Foreskin fibroblast (primary cell): ENCODE measurements at places on chromosomes 3 and 15.
A peak's percentile ranks its signal among the peaks of the same experiment; 100 is the strongest.

- DNase-seq, result peak; percentile 65
Observed at GRCh38 chr15:61794881-61795280, 265.4 kb downstream of the VPS13C start.

- no peak for DNase-seq
Observed at GRCh38 chr3:9021271-9022009, 58.2 kb upstream of the RAD18 start.

DNA sequence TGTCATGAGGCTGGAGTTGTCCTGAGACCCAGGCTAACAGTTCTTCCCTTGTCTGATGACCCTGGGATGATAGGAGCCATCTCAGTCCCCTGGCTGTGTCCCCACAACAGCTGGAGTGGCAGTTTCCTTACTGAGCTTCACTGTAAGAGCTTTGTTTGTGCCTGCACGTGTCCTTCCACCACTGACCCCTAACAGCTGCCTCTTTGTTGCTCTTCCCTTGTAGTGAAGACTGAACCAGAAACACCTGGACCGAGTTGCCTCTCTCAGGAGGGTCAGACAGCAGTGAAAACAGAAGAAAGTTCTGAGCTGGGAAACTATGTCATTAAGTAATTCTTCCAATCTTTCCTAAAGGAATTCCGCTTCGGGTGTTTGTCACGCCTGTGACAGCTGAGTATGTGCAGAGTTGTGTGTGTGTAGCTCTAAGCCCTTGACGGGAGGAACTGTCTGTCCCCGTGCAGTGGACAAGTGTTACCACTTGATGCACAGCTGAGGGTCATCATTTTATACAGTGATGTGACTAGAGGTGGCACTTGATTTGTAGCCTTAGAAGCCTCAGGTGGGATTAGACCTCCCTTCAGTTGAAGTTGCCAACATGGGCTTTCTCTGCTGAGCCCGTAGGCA is 25.0 kb downstream of the MAP6D1 start:
- no peak for DNase-seq

GRCh38 chr3:119257654-119258410 is 17.2 kb upstream of the B4GALT4 start:
- peak; percentile 16 for DNase-seq

DNA sequence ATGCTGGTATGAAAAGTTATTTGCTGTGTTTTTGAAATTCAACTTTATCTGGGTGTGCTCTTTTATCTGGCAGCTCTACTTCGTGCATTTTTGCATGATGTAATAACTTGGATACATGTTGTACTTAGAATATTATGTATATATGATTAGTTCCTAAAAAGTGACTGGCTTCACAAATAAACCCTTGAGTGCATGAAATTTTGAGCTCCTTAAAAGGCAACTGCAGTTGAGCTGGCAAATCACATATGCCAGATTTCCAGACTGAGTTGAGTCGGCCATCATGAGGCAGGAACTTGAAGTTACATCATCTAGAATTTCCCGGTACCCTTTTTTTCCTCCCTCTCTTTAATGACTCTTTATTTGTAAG is 162.5 kb downstream of the FNDC3B start:
- DNase-seq, result peak; percentile 88

DNA sequence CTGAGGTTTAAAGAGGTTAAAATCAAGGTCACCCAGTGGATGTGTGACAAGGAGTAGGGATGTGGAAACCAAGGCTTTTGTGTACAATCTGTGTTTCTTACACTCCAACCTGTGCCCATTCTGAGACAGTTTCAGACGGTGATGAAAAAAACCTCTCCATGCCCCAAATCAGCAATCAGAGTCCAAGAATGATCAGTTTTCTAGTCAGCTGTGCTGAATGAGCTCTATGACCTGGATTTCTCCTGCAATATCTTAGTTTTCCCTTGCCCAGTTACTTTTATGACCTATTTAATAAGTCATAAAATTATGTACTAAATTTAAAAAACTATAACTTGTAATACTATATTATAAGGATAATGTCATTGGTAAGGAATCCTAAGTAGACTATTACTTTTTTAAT is 37.5 kb upstream of the CBLB start:
- no peak for DNase-seq

DNA sequence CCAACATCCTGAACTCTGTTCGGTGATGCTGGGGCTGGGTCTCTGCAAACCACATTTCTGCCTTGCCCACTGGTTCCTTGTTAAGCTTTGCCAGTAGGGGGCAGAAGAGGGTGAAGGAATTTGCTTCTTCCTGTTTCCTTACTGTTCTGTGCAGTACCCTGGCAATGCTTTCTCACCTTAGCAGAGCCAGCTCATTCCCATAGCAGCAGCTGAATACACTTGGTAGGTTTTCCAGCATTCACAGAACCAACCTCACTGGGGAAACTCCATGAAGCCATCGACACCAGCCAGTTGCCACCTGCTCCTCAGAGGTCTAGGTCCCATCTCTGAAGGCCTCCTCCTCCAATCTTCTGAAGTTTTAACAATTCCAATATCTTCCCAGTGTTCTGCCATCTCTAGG is 308.4 kb downstream of the PDCD6IP start:
- no peak for DNase-seq

- no peak for DNase-seq
Observed at GRCh38 chr3:104673981-104674380, 692.7 kb upstream of the ALCAM start.

DNA sequence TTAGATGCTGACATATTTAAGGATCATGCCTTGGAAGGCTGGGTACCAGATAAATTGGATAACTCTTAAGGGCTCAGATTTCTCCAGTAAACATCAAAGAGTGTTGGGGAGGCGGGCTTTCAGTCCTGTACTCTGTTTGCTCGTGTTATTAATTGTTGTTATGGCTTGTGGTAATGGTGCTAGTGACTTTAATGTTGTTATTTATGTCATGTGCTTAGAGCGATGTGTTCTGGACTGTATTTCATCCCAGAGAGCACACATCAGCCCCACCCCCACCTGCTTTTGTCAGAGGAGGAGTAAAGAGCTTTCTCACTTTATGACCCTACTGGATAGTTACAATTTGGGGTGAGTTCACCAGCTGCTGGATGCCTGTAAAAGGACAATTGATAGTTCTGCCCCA is 386.3 kb downstream of the EPHB1 start:
- no peak for DNase-seq
